Activated T-helper 1 cell treated with anti-CD3 and anti-CD28 coated beads, Interleukin-12 subunit alpha, Interleukin-12 subunit beta, Interleukin-2, Interleukin-4 antibody, amounts not matched to agents 30 ng/mL and 10 ng/mL and 1 ng/mL, durations not matched to agents 14 hours and 24 hours and 36 hours (primary cell): ENCODE measurements at places on chromosomes 2 and 18.

DNA sequence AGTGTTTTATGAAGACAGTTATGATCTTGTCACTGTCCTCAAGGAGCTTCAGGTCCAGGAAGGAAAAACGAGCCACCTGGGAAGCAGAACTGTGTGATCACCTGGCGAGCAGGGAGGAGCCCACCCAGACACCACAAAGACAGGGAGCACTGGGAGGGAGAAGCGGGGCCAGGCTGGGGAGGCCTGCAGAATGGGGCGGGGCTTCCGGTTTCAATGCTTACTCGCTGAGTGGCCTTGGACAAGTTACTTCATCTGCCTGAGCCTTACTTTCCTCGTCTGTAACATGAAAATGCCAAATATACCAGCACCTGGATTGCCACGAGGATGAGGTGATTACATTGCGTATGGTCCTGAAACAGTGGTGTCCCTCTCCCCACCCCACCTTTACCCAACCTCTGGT is 227.5 kb downstream of the ANKRD30B start:
- DNase-seq: no peak

GRCh38 chr18:3083766-3084165 is 70.8 kb upstream of the LPIN2 start:
- DNase-seq: no peak

DNA sequence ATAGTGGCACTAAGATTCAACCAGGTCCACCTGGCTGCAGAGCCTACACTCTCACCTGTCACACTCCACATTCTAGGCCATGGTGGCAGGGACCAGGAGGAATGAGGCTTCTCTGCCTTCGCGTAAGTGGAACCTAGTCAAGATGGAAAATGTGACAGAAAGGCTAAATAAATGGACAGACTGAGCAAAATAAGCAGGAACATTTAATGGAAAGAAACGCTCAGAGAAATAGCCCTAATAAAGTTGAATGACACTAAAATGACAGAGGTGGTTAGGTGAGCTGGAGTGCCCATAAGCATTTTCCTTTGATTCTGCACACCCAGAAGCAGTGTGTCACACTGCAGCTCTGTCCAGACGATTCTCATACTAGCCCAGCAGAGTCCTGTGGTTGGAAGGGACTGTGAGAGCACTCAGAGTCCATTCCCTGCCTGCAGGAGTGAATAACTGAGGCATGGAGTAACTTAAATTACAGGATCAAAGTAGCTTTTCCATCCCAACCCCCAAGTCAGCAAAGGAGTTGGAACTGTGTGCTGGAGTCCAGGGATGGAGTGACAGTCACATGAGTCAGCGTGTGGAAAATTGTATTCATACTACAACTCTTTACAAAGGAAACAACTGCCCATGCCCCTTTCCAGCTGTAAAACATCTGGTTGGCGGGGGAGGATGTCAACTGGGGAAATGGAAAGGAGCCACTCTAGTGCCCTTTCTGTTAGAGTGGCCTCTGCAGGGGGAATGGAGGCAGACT is 105.4 kb upstream of the LGALSL start:
- DNase-seq: no peak

DNA sequence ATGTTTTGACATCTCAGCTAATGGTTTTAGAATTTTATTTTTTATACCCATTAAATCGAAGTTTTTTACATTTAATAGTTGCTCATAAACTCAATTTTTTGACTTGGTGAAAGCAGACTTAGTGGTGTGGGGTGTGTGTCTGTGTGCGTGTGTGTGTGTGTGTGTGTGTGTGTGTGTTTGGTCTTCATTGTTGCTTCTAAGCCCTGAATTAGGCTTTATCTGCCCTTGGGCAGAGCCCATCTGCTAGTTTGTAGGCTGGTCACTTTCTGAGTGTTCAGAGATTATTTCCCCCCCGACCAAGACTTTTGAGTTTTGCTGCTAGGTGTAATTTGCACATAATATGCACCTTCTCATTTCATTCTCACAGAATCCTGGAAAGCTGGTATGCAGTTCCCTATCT is 14.3 kb downstream of the PAX3 start:
- DNase-seq: no peak

GRCh38 chr18:8786483-8787370 is 81.4 kb downstream of the MTCL1 start:
- DNase-seq: no peak

DNA sequence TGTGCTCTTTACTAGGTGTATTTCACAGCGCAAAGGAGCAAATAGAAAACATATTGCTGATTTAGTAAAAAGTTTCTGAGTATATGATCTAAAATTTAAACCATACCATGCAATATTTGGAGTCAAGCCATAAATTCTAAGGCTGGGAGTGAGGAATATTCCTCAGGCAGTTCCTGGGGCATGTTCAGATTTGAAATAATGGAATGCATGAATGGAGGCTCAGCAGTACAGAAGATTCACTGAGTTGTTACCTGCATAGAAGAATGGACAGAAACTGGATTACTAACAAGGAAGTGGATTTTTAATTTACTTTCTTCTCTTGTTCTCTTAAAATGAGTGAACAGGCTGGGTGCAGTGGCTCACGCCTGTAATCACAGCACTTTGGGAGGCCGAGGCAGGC is 441.0 kb upstream of the MAP2 start:
- no peak for DNase-seq

DNA sequence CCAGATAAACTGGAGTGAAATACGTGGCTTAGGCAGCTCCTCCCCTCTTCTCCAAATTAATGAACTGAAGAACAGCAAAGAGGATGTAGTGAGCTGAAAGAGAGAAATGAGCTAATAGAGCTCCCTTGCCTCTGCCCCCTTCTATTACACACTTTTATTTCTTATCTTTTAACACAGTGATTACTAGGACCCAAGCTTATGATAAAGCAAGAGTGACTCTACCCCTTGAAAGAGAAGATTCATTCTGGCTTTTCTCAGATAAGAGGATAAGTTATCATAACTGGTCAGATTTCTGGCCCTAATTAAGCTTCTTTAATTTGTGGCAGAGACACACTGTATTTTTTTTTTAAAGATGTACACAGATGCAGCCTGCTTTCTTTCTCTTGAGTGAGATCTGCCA is 102.2 kb downstream of the MSTN start:
- no peak for DNase-seq

DNA sequence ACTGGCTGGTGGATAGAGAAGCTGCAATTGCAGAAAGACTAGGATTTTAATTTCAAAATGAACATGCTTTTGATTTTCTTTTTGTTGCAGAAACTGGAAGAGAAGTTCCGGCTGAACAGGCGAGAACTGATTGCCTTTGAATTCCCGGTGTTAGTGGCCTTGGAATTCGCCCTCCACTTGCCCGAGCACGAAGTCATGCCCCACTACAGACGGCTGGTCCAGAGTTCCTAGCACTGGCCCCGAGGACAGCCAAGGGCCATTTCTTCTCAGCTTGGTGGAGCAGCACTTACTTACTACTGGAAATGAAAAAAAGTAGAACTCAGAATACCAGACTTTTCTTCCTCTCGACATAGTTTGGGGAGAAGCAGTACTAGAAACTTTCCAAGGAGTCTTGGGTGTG is 121.9 kb downstream of the CABLES1 start:
- DNase-seq: no peak
